ENCODE measurements at places on chromosomes 5 and 9.

- no peak for DNase-seq
Measured at GRCh38 chr9:95977371-95977770, 101.9 kb downstream of the ERCC6L2 start.

GRCh38 chr5:69477170-69477569 is 15.4 kb upstream of the OCLN start:
- no peak for DNase-seq

DNA sequence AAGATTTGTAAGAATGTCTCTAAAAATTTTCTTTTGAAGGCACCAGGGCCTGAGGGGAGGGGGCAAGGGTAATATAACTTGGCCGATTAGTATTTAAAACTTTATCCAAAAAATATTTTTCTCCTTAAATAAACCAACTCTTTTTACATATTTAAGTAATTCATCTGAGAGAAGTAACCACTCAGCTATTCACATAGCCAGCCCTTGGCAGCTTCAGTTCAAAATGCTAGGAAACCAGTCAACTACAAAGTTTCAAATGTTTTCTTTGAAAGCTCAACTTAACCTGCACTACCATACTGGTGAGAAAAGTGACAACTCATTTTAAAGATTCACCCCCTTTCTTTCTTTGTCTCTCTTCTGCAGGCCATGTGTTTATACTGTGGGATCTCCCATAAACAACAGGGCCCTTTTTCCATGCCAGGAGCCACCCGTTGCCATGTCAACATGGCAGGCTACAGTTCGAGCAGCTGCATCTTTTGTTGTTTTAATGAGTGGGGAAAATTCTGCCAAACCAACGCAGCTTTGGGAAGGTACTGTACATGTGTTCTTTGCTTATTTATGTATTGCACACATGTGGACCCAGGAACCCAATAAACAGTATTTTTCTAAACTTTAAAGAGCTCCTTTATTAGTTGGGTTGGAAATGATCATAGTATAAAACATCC is 46.3 kb downstream of the AOPEP start:
- DNase-seq = peak; percentile 32

GRCh38 chr5:153096381-153096780 is 394.1 kb upstream of the GRIA1 start:
- DNase-seq = no peak

- DNase-seq = no peak
Measured at GRCh38 chr5:139985290-139985689, 57.8 kb downstream of the NRG2 start.

DNA sequence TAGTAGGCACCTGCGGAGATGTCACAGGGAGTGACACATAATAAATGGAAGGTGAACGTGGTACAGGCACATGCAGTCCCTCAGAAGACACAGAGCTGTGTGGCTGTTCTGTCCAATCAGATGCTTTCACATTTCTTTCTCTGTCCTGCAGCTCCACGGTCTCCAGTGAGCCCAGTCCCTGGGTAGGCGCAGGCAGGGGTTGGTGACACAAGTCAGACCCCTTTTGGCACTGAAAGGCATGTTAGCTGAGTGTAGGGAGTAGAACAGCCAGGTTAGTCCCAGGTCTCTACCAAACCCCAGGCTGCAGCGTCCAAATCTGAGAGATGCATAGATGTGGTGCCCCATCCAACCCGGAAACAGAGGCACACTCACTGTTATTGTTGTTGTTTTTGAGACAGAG is 2.8 kb downstream of the SLC31A2 start:
- DNase-seq = no peak

DNA sequence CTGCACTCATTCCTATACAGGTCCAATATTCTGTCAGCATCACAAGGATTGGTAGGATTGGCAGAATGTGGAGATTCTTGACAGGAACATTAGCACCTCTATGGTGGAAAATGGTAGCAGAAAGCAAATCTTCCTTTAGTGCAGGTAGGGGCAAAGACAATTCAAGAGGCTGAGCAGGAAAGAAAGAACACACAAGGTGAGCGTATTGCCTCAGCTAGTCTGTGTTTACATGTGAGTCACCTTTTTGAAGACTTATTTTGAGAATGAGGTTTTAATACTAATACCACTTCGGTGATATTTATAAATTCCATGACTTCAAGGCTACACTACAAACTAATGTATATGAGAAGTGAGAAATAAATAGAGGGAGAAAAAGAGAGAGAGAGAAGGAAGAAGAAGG is 717.0 kb downstream of the BRINP1 start:
- no peak for DNase-seq

DNA sequence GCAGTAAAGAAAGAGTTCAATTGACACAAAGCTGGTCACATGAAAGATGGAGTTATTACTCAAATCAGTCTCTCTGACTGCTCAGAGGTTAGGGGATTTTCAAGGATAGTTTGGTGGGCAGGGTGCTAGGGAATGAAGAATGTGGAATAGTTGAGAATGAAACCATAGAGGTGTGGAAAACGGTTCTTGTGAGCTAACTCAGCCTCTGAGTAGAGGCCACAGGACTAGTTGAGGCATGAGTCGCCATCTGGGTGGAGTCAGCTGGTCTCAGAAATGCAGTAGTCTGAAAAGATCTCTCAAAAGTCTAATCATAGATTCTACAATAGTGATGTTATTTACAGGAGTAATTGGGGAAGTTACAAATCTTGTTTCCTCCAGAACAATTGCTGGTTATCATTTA is 178.9 kb upstream of the SPEF2 start:
- DNase-seq = no peak

GRCh38 chr5:149581931-149582768 is 852 bp downstream of the ARHGEF37 start:
- DNase-seq = peak; percentile 75

DNA sequence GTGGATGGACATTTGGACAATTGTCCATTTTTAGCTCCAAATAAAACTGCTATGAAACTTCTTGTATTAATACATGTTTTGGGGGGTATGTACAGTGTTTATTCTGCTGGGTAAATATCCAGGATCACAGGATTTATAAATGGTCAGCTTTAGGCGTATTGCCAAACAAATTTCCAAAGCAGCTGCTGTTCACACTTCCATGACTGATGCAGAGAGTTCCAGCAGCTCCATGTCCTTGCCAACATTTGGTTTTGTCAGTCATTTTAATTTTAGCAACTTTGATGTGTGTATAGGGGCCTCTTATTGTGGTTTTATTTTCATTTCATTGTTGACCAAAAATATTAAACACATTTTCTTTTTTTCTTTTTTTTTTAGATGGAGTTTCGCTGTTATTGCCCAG is 9.8 kb upstream of the SUSD1 start:
- no peak for DNase-seq
